Activated CD4-positive, alpha-beta T cell treated with anti-CD3 and anti-CD28 coated beads, Interleukin-2, Interleukin-4, amounts not matched to agents 100 ng/mL and 50 ng/mL, durations not matched to agents 16 hours and 8 hours (primary cell): ENCODE measurements at places on chromosomes 2 and 18.

GRCh38 chr2:221070106-221070505 lies 502.0 kb downstream of the EPHA4 start:
- DNase-seq = no peak

DNA sequence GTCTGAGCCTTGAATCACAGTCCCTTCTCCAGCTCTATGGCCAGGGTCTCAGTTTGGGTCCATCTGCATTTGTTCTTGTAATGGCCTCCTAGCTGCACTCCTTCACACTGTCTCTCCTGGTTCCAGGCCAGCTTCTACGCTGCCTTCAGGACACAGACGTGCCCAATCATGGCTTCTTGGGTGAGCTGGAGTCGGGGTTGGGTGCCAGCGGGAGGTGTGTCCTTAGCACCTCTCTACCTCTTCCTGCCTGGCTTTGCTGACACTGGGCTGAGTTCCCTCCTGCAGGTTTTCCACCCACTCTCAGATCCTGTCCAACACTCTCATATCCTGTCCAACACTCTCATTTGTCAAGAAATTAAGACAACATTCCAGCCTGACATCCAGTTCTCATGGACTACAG lies 9.6 kb downstream of the TRPM8 start:
- DNase-seq = no peak

GRCh38 chr2:118980022-118980421 lies 38.0 kb downstream of the MARCO start:
- DNase-seq = no peak

- DNase-seq = no peak
Observed at GRCh38 chr2:138782383-138782782, 2.2 kb upstream of the NXPH2 start.

- no peak for DNase-seq
Observed at GRCh38 chr2:175450029-175450760, 268.7 kb upstream of the ATP5MC3 start.

- no peak for DNase-seq
Observed at GRCh38 chr2:96526615-96527285, 9.8 kb upstream of the ARID5A start.

DNA sequence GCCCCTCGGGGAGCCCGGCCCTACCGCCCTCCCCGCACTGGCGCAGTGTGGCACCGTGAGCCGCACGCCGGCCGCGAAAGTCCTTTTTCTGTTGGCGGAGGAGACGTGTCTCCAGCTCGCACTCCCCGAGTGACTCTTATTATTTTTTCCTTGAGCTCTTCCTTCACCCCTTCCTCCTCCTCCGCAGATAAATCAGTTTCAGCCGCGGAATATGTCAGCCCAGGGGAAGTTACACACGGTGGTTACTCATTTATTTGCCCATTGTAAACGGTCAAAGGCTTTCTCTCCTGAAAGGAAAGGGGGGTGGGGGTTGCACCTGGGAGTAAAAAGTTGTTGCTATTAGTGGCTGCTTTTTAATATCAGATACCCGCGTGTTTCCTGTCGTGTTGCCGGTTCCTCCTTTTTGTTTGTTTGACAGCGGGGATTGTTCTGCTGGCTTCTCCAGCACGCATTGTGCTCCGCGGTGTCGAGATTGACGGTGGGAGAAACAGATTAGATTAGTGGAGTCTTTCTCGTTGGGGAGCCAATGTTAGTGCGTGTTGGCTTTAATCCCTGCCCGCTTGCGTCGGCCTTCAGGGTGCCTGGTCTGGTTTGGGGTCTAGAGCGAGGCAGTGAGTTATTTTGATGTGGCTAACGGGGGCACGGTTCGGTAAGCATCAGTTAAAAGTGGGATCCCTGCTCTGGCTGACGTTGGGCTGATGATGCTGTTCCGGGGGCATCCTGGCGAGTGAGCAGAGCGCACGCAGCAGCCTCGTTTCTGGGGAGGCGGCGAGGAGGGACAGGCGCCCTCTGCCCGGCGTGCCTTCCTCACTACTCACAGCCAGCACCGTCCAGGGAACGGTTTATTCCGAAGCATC lies 1.6 kb downstream of the CRIM1 start:
- DNase-seq = no peak

- peak; percentile 17 for DNase-seq
Observed at GRCh38 chr2:157838442-157839161, 37.5 kb downstream of the ACVR1 start.

DNA sequence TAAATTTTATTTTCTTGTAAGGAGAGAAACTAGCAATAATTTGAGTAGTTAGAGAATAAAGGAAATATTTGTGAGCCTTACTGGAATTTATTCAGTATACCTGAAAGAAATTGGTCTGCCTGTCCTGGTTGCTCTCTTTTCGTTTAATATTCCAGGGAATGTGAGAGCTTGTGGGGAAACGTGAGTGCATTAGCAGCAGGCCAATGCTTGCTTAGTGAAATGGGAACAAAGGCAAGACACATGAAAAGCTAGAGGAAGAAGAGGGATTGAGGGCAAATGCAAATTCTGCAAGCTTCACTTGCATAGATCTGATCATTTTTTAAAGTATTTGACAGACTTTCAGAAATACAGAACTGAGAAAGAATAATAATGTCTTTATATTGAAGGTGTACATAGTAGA lies 111.0 kb downstream of the ERBB4 start:
- no peak for DNase-seq

DNA sequence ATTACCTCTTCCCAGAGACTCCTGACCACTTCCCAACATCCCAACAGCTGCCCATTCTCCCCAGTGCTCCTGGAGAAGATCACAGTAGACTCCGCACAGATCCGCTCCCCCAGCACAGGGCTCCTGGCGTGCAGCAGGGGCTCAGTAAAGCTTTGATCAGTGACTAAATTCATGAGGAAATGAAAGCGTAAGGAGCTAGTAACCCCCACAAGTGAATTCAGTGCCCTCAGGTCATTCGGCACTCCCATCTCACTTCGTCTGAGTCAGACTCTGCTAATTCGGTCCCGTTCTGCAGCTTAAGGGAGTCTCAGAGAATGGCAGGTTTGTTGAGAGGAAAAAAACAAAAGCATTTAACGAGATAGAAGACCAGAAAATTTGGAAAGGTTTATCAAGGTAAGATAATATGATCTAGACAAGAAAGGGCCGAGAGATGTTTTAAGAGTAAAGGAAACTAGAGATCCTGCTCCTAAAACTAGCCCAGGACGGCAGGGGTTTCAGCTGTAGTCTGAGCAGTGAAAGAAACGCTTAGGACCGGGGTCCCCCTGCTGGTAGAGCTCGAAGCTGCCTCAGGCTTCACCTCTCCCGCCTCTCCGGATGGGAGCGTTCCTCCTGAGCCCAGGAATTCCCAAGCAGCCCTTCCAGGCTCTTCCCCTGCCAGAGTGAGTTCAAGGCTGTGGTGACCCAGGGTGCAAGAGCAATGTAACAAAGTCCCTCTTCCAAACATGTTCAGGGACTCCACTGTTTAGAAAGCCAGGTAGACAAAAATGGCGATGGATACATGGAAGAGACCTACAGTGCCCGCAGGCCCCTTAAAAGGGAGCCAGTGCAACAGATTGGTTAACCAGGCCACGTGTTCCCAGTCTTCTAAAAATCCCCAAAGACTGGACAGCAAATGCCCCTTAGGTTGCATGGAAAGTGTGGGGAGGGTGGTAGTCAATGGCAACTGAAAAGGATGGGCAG lies 127.3 kb downstream of the DNER start:
- DNase-seq = peak; percentile 30

GRCh38 chr2:189116979-189117378 lies 62.6 kb downstream of the COL5A2 start:
- no peak for DNase-seq

GRCh38 chr18:74662622-74663021 lies 65.0 kb downstream of the ZNF407 start:
- no peak for DNase-seq

DNA sequence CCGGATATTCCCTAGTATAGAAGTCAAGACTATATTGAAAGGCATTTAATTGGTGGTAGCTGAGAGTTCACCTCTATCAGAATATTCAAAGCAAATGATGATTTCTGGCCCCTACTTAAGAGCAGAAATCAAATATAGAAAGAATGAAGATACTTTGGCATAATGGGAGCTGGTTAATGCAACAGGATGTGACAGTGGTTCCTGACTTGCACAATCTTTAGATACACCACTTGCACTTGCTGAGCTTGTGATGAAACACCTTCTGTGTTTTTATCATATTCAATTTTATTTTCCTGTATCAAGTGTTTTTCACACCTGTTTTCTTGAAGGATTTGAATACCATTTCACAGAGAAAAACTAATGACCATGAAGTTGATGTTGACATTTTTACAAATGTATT lies 124.1 kb upstream of the CDH19 start:
- no peak for DNase-seq

DNA sequence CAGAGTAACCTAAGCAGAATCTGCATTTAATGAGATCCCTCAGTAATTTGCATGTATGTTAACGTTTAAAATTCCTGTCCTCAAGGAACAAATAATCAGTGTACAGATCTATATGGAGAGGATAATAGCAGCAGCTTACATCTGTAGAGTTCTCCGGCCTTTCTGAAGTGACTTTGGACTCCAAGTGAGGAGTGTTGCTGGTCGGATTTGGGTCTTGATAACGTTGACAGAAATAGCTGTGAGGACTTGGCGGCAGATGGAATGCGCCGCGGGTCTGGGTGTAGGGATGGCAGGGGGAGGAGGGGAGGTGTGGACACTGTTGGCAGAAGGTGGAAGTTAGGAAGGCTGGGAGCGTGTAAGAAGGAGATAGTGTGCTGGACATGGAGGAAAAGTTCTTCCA lies 170.9 kb upstream of the GATA6 start:
- DNase-seq = no peak

DNA sequence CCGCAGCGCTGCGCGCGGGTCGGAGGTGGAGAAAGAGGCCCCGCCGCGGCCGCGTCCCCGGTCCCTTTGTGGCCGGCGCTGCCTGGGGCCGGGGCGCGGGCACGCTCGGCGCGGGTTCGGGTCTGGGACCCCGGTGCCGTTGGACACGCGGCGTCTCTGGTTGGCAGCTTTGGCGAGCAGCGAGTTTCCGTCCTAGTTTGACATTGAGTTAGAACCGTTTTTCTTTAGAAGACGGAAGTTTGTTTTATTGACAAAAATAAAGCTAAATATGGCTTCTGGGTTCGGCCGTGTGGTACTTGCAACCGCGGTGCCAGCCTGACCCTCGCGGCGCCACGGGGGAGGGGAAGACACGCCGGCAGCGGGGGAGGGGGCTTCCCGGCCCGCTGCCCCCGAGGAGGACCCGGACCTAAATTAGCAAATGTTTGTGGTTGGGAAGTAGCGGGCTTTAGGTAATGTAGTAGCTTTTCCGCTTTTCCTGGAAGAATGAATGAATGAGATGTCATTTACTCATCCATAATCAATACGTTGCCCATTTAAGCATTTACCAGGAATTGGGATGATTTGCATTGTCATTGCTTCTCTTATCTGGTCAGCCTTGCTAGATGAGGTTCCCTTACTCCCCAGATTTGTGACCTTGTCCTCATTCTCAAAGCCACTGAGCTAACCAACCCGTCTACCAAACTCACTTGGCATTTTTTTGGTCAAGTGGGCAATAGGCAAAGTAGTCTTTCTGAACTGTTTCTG lies 530 bp downstream of the GALNT1 start:
- peak; percentile 17 for DNase-seq

DNA sequence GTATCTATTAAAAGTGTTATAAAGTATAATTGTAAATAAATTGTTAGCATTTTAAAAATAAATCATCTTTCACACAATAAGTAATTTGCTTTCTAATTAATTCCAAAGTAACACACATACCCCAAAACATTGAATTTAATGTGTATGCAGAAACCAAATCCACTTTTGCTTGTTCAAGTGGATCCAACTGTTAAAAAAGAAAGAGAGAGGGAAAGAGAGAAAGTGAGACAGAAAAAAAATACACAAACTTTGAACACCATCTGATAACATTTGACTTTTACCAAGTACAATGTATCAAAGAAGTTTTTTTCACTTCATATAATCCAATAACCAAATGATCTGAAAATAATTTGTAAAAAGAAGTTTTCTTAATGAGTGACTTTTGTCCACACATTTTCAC lies 16.6 kb downstream of the C1D start:
- no peak for DNase-seq

- peak; percentile 53 for DNase-seq
Observed at GRCh38 chr2:57549642-57550102, 496.9 kb upstream of the VRK2 start.

DNA sequence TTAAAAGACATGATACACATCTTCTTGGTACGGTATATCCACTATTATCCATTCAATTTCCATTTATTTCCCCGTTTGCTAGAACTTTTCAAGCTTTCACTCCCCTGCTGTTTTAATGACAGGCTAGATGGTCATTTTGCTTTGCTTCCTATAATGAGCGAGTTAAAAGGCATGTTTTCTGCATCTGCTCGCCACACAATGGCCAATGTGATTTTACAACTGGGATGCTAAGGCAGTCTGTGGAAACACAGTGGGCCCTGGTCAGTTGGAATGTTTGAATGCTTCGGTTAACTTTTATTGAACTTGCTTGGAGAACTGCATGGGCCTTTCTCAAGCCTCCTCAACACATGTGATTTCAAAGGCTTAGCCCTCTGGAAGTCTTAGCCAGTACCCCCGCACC lies 48.4 kb upstream of the TNP1 start:
- no peak for DNase-seq

DNA sequence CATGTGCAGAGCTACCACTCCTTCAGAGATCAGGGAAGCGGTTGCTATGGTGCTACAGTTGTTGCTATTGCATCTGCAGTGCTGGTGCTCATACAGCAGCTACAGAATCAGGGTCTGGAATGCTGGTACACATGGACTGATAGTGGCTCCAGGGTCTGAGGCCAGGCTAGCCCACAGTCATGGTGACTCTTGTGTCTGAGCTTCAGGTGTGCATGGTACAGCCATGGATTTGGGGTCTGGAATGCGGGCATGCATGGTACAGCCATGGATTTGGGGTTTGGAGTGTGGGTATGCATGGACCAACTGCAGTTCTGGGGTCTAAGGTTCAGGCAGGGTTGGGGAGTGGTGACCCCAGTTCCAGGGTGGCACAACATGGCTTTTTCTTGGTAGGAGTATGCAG lies 185.2 kb downstream of the SLC4A3 start:
- no peak for DNase-seq

DNA sequence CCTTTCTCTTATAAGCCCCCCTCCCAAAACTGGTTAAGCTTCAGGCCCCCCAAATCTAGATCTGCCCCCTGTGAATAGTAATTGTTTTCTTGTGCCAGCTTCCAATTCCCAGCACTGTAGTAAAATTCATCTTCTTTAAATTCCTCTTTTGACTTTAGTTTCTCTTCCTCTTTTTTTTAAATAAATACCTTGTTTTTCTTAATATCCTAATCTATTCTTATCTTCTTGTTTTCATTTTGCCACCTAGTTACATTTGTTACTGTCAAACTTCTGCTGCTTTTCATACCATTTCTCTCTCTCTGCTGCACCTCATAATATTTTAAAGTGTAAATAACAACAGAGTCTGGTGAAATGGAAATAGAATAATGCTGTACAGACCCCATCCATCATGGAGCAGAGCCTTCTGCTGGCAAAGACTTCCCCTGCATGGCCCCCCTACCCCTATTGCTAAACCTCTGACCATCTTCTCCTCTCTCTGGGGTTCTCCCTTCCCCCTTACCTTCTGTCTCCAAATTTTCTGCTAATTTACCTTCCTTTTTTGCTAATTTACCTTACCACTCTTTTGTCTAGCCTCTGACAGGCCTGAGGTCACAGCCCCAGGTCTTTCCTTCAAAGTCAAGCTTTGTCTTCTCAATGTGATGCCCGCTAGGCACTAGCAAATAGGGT lies 94.9 kb upstream of the PAPOLG start:
- no peak for DNase-seq

- DNase-seq = peak; percentile 59
Observed at GRCh38 chr2:216057688-216058193, 23.9 kb downstream of the PECR start.

GRCh38 chr18:45938488-45938935 lies 28.6 kb downstream of the EPG5 start:
- peak; percentile 38 for DNase-seq
